Stimulated activated CD4-positive, alpha-beta T cell treated with anti-CD3 and anti-CD28 coated beads, Interleukin-4, amount 100 ng/mL, for 1 hour (primary cell): ENCODE measurements at places on chromosomes 1 and 21.
A peak's percentile ranks its signal among the peaks of the same experiment; 100 is the strongest.

- DNase-seq, result no peak
These were observed 10.9 kb upstream of the MPZL1 start for GRCh38 chr1:167710836-167711235.

GRCh38 chr1:6953907-6954364 is 168.7 kb downstream of the CAMTA1 start:
- DNase-seq, result no peak

GRCh38 chr1:164518692-164519332 is 40.2 kb upstream of the PBX1 start:
- no peak for DNase-seq

DNA sequence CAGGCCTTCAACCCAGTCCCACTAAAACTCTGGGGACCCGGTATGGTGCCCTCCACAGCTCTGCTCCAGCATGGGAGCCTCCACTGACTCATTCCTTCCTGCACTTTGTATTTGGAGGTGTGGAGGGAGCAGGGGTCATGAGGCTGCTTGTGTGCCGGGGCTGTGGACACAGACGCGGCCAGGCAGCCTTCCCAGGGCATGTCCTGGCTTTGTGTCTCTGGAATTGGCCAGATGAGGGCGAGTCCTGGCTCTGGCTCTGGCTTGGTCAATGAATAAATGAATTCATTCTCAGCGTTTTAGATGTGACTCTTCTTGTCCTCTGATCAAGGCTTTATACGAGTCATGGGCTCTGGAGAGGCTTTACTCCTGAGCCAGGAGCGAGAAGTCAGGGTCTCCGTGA is 19.1 kb downstream of the AJAP1 start:
- DNase-seq, result no peak

DNA sequence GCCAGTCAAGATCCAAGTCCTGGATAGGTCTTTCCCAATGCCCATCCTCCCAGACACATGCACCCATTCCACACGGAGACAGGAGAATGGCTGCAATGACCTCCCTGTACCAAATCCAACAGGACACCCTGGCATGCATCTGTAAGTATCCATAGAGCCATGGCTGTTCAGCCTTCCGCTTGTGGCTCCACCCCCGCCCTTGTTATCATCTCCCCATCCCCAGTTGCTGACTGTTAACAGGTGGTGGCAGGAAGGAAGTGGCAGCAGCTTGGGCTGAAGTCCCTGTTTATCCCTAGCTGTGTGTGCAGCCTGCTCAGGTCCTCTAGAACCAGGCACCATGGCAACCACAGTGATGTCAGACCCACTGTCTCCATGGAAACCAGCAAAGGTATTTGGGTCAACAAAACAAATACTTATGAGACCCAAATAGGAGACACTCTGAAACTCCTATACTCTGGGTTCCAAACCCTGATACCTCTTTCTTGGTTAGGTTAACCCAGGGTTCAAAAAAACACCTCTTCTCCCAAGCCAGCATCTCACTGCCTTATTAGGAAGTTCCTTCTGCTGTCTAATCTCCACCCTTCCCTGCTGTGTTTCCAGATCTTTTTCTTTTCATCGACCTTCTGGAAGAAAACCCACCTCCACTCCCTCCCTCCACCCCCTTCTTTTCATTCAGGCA is 721 bp downstream of the PBXIP1 start:
- peak; percentile 59 for DNase-seq

DNA sequence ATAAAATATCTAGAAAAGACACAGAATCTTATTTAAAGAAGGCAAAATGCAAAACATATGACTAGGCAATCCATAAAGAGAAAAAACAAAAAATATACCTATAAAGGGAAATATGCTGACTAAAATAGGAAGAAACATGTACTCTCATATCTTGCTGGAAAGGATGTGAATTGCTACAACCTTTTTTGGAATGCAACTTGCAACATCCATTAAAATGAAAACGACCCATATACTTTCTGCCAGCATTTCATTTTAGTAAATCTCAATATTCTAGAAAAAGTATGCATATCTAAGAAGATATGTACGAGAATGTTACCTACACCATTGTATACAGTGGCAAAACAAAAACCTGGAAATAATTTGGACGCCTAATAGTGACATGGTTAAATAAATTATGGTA is 56.6 kb downstream of the EDEM3 start:
- DNase-seq, result no peak

GRCh38 chr1:167442854-167443565 is 75.3 kb downstream of the CD247 start:
- no peak for DNase-seq

DNA sequence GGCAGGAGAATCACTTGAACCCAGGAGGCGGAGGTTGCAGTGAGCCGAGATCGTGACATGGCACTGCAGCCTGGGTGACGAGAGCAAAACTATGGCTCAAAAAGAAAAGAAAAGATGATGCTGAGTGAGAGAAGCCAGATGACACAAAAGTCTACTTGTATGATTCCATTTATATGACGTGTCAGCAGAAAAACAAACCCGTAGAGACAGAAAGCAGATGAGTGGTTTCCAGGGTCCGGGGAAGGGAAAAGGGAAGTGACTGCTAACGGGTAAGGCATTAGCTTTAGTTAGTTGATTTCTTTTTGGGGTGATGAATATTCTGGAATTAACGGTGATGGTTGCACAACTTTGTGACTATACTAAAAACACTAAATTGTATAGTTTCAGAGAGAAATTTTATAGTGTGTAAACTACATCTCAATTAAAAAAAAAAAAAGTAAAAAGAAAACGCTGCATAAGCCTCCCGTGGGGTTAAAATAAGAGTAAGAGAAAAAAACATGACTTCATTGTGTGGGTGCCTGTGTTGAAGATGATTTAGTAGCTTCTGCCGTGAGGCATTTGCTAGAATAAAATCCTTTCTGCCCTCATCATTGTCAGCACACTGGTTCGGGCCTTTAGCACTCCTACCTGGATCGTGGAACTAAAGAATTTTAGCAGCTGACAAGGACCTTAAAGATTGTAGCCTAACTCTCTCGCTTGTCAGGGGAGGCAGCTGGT is 24.7 kb upstream of the ATP5PO start:
- DNase-seq, result no peak

DNA sequence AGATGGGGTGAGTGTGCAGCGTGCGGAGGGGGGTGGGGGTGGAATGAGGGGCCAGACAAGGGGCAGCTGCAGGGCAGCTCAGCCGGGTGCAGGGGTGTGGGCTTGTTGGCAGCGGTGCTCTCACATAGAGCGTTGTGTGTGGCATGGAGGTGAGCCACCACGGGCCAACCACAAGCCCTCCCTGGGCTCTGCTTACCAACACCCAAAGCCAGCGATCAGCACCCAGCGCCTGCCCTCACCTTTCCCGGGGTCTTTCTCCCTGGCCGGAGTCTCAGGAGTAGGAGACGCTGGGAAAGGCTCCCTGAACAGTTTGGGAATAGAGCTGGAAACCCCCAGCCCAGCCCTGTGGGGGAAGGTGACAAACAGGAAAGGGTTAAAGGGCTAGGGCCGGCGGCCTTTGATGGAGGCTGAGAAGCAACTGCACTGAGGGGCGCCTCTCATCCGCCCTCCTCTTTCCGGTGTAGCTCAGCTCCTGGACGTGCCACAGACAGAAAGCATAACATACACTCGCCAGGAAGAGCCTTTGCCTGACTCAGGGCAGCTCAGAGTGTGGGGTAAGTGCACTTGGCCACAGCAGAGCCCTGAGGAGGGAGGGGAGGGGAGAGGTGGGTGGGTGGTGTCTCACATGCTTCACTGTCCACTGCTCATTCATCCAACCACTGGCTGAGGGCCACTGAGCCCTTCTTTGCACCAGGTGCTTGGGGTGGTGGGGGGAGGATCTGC is 577 bp downstream of the IKBKE start:
- peak; percentile 41 for DNase-seq

- no peak for DNase-seq
These were observed 24.3 kb upstream of the EPS8L3 start for GRCh38 chr1:109787845-109788601.

- no peak for DNase-seq
These were observed 22.1 kb upstream of the FAM43B start for GRCh38 chr1:20530306-20530705.

- DNase-seq, result no peak
These were observed 75.4 kb downstream of the AHCTF1 start for GRCh38 chr1:246856371-246856770.

- no peak for DNase-seq
These were observed 5.8 kb upstream of the PHC2 start for GRCh38 chr1:33436557-33437285.

- DNase-seq, result no peak
These were observed 25.9 kb downstream of the C2CD2 start for GRCh38 chr21:41927727-41928409.

GRCh38 chr1:240258910-240259309 is 167.2 kb downstream of the FMN2 start:
- no peak for DNase-seq

DNA sequence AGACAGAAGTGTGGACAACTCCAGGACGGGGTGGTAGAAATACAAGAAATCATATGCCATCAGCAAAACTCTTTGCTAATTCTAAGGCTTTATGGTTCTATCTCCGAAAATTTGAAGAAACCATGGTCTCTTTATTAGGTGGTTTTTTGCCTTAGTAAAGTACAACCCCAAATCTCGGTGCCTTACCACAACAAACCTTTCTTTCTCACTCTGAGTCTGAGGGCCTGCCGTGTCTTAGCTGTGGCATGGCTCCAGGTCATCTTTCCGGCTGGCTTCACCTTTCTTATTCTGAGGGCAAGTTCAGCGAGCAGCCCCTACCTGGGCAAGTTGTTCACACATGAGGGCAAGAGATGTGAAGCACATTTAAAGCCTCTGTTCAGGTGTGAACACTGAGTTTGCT is 280.6 kb downstream of the TTLL7 start:
- DNase-seq, result no peak

DNA sequence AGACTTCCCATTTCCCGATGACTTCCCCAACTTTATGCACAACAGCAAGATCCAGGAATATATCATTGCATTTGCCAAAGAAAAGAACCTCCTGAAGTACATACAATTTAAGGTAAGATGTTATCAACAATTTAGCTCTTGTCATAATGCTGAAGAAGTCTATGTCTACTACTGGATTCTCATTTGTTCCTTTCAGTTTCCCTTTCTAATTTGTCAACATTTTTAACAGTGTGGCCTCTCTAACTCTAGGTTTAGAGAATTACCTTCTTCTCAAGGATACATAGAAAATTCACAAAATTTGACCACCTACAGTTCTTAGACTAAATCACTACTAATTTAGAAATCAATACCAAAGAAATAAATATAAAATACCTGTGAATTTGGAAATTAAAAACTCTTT is 13.2 kb downstream of the FMO3 start:
- no peak for DNase-seq

- no peak for DNase-seq
These were observed 8.6 kb downstream of the SLC2A1 start for GRCh38 chr1:42950116-42950481.

- DNase-seq, result peak; percentile 53
These were observed 29.1 kb upstream of the LRRC8C start for GRCh38 chr1:89603651-89604413.

- no peak for DNase-seq
These were observed 86.4 kb downstream of the RGL1 start for GRCh38 chr1:183891158-183891856.

GRCh38 chr1:239458144-239458500 is 71.8 kb downstream of the CHRM3 start:
- no peak for DNase-seq

GRCh38 chr1:210700511-210700910 is 371.8 kb downstream of the HHAT start:
- DNase-seq, result no peak
